A549 treated with GW870086 at 1 μM for 4 hours (cell line): ENCODE measurements at places on chromosomes 3 and 15. TPM values are rescaled to one million over a fixed set of nuclear protein-coding genes. Genes with fewer than 3 reads are reported as not detected.

DUOX1 gene
- total RNA-seq = not detected in 5 replicates

SH2D7 gene
- total RNA-seq = not detected in 5 replicates

TRAIP gene
- total RNA-seq = 9.2 to 14.6 TPM (median 12.7 TPM) in 5 replicates

KIF23 gene
- 70.2 to 83.9 TPM (median 78.2 TPM) in 5 replicates for total RNA-seq

PROK2 gene
- not detected in 5 replicates for total RNA-seq

TLE3 gene
- total RNA-seq = 14.2 to 18.8 TPM (median 17.5 TPM) in 5 replicates

GRIP2 gene
- total RNA-seq = 1.0 to 2.0 TPM (median 1.6 TPM) in 5 replicates

CD96 gene
- not detected in 5 replicates for total RNA-seq

SCAANT1 gene
- not detected in 5 replicates for total RNA-seq

DPPA2 gene
- not detected in 5 replicates for total RNA-seq

IL5RA gene
- 0.10 TPM in 1 of 5 replicates, not detected in the others for total RNA-seq

PRRT3 gene
- total RNA-seq = 1.1 to 1.8 TPM (median 1.7 TPM) in 5 replicates

PRSS50 gene
- not detected in 5 replicates for total RNA-seq

CXCR6 gene
- not detected in 5 replicates for total RNA-seq

NTRK3 gene
- 16.5 to 25.8 TPM (median 22.9 TPM) in 5 replicates for total RNA-seq

VPS13C gene
- total RNA-seq = 8.0 to 14.1 TPM (median 13.0 TPM) in 5 replicates

C2CD4B gene
- total RNA-seq = 0.23 to 0.64 TPM (median 0.37 TPM) in 5 replicates

ADIPOQ gene
- total RNA-seq = not detected in 5 replicates

NECTIN3 gene
- total RNA-seq = 15.5 to 26.0 TPM (median 22.9 TPM) in 5 replicates

ZIC1 gene
- 0.38 TPM in 1 of 5 replicates, not detected in the others for total RNA-seq

TGM4 gene
- total RNA-seq = 0.10 to 0.20 TPM (median 0.17 TPM) in 5 replicates

RBP2 gene
- total RNA-seq = not detected in 5 replicates

KBTBD8 gene
- 0.40 to 0.91 TPM (median 0.56 TPM) in 5 replicates for total RNA-seq

PP2D1 gene
- not detected in 5 replicates for total RNA-seq

CFAP92 gene
- not detected in 5 replicates for total RNA-seq

CHRNB4 gene
- 0.52 to 1.6 TPM (median 1.1 TPM) in 5 replicates for total RNA-seq

P3H2 gene
- total RNA-seq = 24.9 to 37.4 TPM (median 31.8 TPM) in 5 replicates

RAB5A gene
- 34.4 to 63.2 TPM (median 51.2 TPM) in 5 replicates for total RNA-seq

STX19 gene
- not detected in 5 replicates for total RNA-seq

UNC13C gene
- not detected in 5 replicates for total RNA-seq

CD200 gene
- not detected in 5 replicates for total RNA-seq
